ENCODE measurements at places on chromosomes 7 and 10.

DNA sequence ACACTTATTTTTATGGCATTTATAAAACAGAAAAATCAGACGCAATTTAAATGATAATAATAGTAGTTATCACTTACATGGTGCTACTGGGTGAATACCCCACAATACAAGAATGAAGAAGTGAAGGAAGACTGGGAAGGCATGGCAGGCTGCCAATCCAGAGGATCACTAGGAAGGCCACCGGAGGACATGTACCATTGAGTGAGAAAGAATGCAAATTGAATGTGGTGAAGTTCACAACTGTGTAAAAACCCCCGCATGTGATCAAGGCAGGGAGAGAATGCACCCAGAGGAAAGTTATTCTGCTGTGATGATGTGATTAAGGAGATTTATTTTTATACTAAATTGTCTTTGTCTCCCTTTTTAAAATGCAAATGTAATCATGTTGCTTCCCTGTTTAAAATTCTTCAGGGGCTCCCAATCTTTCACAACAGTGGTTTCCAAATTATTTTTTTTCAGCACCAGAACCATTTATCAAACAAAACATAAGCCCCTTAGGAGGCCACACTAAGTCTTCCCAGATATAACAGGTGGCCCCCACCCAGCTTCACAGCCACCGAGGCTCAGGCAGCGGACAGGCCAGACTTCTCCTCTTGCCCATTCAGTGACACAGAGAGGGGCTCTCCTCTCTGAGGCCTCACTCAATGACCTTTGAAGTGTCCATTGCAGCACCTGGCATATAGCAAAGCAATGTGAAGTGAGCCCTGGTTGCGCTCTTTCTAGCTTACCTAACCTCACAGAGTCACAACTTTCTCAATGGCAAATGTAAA is 59.6 kb downstream of the FRMPD2 start:
- no peak for DNase-seq

GRCh38 chr10:121448766-121449421 is 149.3 kb downstream of the FGFR2 start:
- DNase-seq: no peak

GRCh38 chr7:91263384-91264045 is 718 bp upstream of the FZD1 start:
- no peak for DNase-seq

GRCh38 chr7:101271021-101271420 is 26.1 kb upstream of the FIS1 start:
- no peak for DNase-seq

DNA sequence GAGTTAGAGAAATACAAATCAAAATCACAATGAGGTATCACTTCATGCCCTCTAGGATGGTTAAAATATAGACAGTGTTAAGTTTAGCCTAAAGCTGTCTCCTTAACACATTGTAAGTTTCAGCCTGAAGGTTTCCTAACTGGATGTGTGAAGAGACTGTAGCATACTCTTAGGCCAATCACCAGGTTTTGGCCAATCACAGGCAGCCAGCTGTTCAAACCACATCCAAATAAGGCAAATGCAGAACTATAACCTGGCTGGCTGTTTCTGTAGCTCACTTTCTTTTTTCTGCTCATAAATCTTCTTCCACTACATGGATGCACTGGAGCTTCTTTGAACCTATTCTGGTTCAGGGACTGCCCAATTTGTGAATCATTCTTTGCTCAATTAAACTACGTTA is 19.7 kb downstream of the ESYT2 start:
- DNase-seq: peak; percentile 44

DNA sequence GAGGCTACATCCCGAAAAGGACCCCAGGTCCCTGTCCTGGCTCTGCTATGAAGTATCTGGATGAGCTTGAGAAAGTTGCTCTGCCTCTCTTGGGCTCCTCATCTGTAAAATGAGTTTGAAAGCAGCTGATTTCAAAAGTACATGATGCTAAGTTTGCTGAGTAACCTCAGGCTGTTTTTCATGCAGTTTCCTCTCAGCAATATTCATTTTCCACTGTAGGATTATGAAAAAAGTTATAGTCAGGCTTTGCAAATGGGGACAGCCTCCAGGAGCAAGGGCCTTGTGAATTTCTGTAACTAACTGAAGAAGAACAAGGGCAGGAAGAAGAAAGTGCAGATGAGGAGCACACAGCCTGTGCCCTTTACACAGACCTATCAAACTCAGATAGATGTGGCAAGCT is 167.3 kb upstream of the KMT2E start:
- no peak for DNase-seq

- no peak for DNase-seq
These were observed 4.6 kb upstream of the SMARCD3 start for GRCh38 chr7:151252961-151253711.

DNA sequence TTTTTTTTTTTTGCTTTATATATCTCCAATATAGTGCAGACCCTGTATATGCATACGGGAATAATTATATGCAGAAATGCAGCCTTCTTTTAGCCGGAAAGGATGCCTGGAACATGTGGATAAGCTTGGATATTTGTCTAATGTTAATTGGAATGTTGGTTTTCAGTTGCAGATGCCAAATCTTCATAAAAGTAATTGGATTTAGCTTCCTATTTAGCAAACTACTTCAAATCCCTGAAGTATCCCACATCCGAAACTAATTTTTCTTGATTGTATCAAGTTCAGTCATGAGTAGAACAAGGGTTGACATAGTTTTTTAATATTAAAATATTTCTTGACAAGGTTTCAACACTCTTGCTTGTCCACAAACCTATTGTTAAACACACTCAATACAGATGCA is 281.7 kb downstream of the BBS9 start:
- no peak for DNase-seq

DNA sequence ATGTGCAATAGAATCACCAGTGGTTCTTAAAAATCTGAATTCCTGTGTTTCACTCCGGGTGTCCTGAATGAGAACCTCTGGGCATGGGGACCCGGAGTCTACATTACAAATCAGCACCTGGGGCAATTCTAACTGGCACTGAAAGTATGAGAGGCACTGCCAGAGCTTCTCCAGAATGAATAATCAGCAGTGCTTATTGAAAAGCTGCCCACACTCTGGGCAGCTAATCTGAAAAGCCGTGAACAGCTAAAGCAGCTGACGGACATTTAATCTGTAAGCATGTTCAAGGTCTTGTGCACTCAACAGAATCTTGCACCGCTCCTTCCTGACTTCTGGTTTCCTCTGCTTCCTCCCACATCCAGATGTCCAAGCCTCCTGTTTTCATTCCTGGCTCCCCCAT is 113.3 kb upstream of the KIF5B start:
- DNase-seq: no peak

DNA sequence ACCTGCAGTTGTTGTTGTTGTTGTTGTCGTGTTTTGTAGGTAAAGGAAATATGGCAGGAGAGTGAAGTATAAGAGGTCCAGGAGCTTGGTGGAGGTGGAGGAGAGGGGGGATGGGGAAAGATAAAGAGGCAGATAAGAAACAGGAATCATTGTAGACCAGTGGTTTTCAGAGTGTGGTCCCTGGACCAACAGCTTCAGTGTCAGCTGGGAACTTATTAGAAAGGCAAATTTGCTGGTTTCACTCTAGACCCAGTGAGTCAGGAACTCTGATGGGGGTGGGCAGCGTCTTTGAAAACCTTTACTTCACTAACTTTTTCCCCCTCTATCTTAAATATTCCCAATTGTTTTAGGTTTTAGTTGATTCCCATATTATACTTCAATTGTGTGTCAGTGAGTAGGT is 241.5 kb downstream of the AUTS2 start:
- DNase-seq: peak; percentile 25

DNA sequence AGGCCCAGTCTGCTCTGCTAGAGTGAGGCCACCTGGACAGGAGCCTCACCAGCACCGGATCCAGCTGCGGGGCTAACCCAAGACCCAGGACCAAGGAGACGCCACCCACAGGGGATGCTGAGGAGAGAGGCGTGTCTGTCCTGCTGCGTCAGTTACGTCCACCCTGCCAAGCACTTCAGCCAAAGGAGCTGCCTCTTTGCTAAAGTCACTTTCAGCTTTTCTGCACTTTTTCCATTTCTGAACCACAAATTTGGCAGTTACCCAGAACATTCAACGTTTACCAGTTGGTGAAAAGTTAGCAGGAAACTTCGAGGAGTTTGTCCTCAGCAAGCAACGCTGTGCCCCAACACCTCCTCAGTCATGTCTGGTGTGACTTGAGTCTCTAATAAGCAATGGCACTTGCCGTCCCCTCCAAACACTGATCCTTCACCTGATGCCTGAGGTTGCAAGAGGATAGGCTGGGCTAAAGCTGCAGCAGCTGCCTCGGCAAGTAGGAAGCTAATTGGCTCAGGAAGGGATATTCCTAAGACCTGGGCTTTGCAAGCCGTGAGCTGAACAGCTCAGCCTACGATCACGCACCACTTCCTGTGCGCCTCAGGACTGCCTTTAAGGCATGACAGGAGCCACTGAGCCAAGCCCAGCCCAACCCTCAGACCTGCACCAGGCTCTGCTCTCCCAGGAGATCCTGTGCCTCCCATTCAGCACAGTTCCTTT is 40.1 kb downstream of the KCNH2 start:
- DNase-seq: peak; percentile 70

- peak; percentile 79 for DNase-seq
These were observed 7.7 kb upstream of the OPN1SW start for GRCh38 chr7:128783143-128783861.

DNA sequence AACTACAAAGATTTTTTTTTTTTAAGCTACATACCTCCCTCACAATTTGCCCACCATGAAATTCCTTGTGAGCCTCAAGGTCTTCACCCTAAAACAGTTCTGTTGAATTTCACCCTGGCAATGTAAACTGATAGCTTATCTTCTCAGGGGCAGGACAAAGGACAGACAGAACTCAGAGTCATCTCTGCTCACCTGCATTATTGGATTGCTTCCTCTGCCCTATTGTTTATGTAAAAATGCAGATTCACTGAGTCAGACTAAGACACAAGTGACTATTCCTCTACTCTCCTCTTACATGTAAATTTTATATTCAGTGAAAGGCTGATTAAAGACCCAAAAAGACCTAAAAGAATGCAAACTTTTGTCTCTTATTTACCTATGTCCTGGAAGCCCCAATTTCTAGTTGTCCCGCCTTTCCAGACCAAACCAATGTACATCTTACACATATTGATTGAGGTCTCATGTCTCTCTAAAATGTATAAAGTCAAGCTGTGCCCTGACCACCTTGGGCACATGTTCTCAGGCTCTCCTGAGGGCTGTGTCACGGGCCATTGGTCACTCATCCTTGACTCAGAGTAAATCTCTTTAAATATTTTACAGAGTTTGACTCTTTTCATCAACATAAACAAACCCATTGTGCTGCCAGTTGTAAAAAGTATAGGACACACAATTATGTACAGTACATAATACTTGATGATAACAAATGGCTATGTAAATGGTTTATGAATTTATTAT is 440.2 kb downstream of the HTR7 start:
- no peak for DNase-seq

- DNase-seq: no peak
These were observed 42.3 kb upstream of the DUSP5 start for GRCh38 chr10:110455446-110455845.

- peak; percentile 35 for DNase-seq
These were observed 120.2 kb upstream of the RAB18 start for GRCh38 chr10:27383595-27384542.

DNA sequence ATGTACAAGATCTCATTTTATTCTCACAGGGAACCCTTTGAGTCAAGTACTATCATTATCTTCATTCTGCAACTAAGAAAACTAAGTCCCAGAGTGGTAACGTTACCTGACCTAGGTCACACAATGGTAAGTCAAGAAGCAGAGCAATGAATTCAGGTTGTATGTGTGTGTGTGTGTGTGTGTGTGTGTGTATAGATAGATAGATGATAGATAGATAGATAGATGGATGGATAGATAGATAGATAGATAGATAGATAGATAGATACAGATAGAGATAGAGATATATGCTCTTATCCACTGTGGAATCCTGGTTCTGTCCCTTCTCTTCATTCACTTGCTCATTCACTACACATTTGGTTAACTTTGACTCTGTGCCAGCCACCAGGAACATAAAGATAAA is 29.8 kb downstream of the ASAH2 start:
- no peak for DNase-seq

DNA sequence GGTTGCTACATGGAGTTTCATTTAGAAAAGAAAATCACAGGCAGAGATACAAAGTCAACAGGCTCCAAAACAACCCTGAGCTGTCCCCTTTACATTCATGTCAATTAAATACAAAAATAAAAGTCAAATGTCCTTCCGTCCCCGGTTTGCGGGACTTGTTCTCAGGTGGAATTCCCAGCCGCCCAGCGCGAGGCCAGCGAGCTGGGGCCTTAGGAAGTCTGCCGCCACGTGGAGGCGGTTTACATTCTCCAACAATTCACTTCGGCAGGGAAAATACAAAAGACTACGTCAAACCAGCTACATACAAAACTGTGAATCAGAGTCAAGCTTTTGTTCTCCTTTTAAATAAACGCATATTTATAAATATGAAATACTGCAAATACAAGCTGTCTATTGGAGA is 25.3 kb upstream of the DDC start:
- no peak for DNase-seq

Data from fibroblast of lung (primary cell).